ENCODE measurements at places on chromosomes 4 and X.

DNA sequence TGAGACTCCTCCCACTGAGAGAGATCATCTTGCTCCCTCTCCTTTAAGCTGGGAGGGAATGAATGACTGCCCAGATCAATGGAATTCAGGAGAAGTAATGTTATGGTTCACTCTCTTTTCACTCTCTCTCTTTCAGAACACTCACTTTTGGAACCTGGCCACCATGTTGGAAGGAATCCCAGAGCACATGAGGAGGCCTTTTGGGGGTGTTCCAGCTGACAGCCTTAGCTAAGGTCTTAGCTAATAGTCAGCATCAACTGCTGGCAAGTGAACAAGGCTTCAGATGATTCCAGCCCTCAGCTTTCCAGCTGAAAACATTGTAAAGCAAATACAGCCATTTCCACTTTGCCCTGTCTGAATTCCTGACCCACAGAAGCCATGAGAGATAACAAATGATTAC is 124.0 kb upstream of the CLNK start:
- no peak for DNase-seq

DNA sequence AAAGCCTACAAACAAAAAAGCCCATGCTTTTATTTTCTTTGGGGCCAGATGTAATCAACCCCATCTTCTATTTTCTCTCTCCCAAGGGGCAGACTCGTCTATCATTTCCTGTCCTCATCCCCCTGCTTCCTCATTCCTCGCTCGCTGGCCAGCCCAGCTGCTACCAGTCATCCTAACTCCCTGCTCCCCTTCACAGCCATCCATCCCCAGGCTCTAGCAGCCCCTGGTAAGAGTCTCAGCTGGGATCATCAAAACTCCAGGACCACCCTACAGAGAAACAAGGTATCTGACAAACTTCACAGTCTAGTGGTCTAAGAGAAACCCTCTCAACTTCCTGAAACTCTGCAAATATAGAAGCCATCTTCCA is 23.6 kb downstream of the SH3KBP1 start:
- no peak for DNase-seq

DNA sequence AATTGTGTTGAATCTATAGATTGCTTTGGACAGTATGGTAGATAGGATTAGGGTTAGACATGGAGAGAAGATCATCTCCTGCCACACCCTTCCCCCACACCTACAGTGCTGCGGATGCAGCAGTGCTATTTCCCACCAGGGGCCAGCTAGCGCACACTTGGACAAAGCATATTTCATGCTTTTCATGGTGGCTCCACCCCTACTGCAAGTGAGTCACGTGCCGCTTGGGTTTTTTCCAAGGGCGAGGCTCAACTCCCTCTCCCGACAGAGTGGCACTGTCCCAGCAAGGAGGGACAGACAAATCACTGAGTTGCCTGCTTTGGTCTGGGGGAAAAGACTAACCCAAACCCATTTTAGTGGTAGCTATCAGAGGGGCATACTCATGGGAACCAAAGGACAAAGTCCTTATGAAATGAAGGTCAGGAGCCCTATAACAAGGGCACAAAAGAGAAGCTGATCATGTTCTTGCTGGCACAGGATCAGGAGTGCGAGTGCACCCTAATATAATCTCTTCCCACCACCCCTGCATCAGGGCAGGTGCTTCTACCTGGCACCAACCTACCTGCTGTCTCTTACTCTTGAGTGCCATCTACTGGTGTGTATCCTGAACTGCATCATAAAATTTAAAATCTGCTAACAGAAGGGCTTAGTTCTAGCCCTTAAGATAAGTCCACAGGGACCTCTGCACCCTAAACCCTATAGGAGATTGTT is 55.1 kb upstream of the PGAM4 start:
- no peak for DNase-seq

- peak; percentile 11 for DNase-seq
Observed at GRCh38 chr4:128574706-128575105, 234.8 kb upstream of the JADE1 start.

- no peak for DNase-seq
Observed at GRCh38 chrX:72062916-72063315, 68.8 kb downstream of the RTL5 start.

GRCh38 chr4:73189274-73189810 is 69.3 kb downstream of the ANKRD17 start:
- no peak for DNase-seq

- no peak for DNase-seq
Observed at GRCh38 chr4:186812592-186812991, 88.9 kb upstream of the FAT1 start.

All from stimulated activated CD8-positive, alpha-beta memory T cell treated with anti-CD3 and anti-CD28 coated beads, Interleukin-7, amount 100 ng/mL, for 4 hours (primary cell).